ENCODE measurements at places on chromosomes 11 and 22.

DNA sequence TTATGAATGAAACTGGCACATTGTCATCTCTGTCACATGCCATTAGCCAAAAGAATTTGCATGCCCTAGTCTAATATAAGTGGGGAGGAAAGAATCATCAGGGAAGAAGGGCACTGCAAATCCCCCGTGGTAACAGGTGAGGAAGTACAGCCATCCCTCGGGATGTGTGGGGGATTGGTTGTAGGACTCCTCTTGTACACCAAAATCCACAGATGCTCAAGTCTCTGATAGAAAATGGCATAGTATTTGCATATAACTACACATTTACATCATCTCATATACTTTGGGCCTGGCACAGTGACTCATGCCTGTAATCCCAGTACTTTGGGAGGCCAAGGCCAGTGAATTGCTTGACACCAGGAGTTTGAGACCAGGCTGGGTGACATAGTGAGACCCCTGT is 109.7 kb downstream of the HIPK3 start:
- peaks cover 4% of the 10 kb centered on the region for H3K4me1 ChIP-seq
- H3K4me3 ChIP-seq, result no peak overlapping the region
- no peak for DNase-seq
- H3K36me3 ChIP-seq, result no peaks in the 10 kb centered on the region

DNA sequence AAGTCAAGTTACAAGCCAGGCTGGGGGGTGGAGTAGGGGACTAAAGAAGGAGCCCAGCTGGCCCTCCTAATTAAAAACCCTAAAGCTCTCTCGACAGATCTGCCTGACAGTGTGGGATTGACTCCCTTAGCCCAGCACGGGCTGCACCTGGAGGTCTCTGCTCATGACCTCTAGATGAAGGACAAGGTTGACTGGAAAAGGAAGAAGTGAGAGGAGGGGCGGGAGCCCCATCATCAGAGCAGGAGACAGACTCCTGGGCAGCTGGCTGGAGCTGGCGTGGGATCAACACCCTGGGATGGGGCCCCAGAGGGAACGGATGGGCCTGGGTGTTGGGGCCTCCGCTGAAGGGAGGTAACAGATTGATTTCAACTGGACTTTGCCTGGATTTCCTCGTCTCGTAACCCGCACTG is 46.1 kb downstream of the RPUSD4 start:
- no peak overlapping the region for H3K4me3 ChIP-seq
- no peak overlapping the region for H3K27ac ChIP-seq
- no peak for DNase-seq
- no peaks in the 10 kb centered on the region for H3K27me3 ChIP-seq

- peak overlapping the region; percentile 80 for H3K27ac ChIP-seq
- peaks cover 70% of the 10 kb centered on the region for H3K4me1 ChIP-seq
- no peak for DNase-seq
- H3K27me3 ChIP-seq, result no peaks in the 10 kb centered on the region
- no peaks in the 10 kb centered on the region for H3K36me3 ChIP-seq
- no peak overlapping the region for H3K4me3 ChIP-seq
Observed at GRCh38 chr22:31218565-31219262, 6.6 kb downstream of the LIMK2 start.

GRCh38 chr11:126800009-126800408 is 200.6 kb downstream of the KIRREL3 start:
- no peak overlapping the region for H3K4me3 ChIP-seq
- H3K36me3 ChIP-seq, result no peaks in the 10 kb centered on the region
- no peaks in the 10 kb centered on the region for H3K4me1 ChIP-seq
- no peak overlapping the region for H3K27ac ChIP-seq
- no peaks in the 10 kb centered on the region for H3K27me3 ChIP-seq

DNA sequence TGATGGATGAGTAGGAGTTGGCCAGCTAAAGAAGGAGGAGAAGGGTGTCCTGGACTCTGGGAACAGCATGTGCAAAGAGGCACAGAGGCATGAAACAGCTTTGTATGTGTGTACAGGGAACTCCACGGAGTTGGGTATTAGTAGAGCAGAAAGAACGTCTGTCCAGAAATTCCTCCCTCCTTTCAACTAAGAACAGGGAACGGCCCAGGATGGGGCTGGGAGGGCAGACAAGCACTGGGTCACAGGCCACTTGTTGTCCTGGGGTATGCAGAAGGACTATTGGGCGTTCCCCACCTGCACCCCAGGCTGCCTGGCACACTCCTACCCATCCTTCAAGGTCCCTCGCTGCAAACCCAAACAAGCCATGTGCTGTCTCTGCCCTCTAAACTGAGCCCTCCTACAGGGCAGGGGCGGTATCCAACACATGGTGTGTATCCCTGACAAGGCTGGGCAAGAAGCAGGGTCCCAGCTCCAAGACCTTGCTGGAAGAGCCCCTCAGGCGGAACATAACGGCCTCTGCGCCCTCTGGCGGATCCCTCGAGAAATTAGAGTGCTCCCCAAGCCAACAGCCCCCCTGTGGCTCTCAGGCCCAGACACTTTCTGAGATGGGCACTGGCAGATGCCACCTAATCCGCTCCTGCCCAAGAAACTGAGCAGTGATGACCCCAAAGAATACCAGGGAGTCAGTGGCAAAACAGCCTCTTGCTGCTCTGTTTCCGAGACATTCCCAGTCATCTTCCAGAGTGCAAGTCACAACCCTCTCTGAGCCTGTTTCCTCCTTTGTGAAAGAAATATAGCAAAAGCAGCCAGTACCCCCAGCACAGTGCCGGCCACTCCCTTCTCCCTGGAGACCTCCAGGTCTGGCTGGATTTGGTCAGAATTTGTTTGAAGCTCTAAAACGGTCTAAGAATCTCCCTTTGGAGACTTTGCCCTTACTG is 1.6 kb upstream of the ELFN2 start:
- H3K27ac ChIP-seq, result no peak overlapping the region
- H3K4me1 ChIP-seq, result peaks cover 22% of the 10 kb centered on the region
- no peak overlapping the region for H3K4me3 ChIP-seq
- H3K27me3 ChIP-seq, result no peaks in the 10 kb centered on the region

GRCh38 chr11:116513894-116514293 is 258.9 kb downstream of the BUD13 start:
- no peaks in the 10 kb centered on the region for H3K27me3 ChIP-seq
- no peak for DNase-seq
- no peak overlapping the region for H3K27ac ChIP-seq
- no peaks in the 10 kb centered on the region for H3K4me1 ChIP-seq
- no peaks in the 10 kb centered on the region for H3K36me3 ChIP-seq

DNA sequence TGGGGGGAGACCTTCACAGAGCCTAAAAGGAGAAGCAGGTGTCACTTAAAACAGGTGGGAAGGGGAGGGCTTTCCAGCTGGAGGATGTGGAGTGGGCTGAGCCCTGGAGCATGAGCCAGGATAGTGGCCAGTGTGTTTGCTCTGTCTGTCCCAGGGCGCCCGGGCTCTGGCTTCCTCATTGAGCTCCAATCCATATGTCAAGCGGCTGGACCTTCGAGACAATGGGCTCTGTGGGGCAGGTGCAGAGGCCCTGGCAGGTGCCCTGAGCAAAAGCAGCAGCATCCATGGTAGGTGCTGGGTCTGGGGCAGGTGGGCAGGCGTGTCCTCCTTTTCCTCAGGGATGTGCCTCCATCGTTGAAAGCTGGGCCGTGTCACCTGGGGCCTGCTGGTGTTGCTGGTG is 2.0 kb downstream of the LRRC74B start:
- no peaks in the 10 kb centered on the region for H3K36me3 ChIP-seq
- H3K4me1 ChIP-seq, result peaks cover 15% of the 10 kb centered on the region
- DNase-seq, result no peak
- no peaks in the 10 kb centered on the region for H3K27me3 ChIP-seq

DNA sequence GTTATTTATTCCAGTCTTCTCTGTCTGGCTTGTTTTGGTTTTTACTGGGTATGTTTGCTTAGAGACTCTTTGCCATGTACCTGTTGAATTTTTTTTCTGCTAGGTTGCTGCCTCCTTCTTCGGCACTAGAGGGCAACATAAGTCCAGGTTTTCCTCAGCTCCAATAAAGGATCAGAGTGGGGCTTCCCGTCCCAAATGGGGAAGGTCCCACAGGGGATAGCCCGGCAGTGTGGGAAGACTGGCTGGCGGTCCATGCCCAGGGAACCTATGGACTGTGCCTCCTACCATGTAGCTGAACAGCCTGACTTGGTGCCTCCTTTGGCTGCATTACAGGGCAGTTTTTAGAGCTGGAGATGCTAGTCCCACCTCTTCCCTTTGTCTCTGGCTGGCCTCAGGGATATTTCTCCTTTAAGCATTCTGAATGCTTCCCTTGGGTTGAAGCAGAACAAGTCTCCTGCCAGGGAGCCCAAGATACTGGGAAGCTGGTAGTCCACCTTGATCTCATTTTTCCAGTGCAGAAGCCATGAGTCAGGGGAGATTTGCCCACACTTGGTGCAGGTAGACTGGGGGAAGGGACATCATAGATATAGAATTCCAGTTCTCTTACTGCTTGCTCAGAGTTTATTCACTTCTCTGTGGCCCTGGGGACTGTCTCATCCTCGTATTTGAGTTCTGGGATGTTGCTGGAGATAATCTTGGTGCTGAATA is 60.2 kb downstream of the BRD1 start:
- DNase-seq, result peak; percentile 33
- no peak overlapping the region for H3K4me3 ChIP-seq
- H3K4me1 ChIP-seq, result no peaks in the 10 kb centered on the region
- H3K27ac ChIP-seq, result no peak overlapping the region

DNA sequence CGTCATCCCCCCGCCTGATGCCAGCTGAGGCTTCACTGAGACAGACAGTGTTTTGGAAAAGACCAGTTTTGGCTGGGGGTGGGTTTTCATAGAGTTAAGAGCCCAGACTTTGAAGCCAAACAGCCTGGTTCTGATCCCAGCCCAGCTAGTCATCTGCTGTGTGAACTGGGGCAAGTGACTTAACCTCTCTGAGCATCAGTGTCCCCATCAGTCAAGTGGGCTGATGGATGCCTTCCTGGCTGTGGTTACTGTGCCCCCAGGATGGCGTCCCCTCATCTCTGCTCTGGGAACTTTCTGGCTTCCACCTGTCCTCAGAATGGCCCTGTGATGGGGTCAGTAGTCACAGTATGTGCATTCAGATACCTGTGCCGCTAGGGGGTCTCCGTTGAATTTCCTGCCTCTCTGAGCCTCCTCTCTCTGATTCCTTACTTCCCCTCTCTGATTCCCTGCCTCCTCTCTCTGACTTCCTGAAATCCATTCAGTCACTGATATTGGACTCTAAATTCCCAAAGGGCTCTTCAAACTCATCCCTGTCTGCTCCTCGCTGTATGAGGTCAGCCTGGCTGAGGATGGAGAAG is 2.4 kb downstream of the RASD2 start:
- H3K4me3 ChIP-seq, result peak overlapping the region; percentile 13
- peaks cover 17% of the 10 kb centered on the region for H3K4me1 ChIP-seq
- H3K36me3 ChIP-seq, result no peaks in the 10 kb centered on the region
- no peaks in the 10 kb centered on the region for H3K27me3 ChIP-seq

DNA sequence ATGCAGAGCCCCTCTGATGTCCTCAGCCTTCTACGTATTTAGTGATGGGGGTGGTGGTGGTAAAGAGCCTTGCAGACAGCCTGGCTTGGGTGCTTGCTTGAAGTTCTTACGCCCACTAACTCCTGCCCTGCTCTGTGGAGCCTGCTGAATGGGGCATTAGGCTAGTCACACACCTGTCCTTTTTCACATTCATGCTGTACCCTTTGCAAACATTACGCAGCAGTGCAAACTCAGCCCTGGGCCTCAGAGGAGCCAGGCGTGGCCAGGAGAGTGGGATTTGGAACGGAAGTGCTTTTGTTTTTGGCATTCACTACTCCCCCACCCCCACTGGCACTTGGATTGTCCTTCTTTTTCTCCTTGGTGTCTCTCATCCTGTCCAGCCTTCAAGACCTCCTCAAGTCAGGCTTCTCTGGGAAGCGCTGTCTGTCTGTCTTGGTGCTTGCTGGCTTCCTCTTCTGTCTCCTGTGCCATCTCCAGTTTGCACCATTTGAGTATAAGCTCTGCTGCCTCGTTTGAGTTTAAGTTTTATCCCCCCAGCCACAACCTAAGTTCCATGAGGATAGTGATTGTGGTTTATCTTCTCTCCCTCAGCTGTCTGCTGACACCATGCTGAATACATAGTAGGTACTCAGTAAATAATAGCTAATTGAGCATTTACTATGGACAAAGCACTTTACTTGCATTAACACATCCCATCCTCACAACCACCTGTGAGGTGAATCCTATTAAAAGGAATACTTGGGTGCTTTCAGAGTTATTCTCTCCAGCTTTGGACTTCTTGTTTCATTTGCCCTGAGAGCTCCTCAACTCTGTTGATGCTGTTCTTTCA is 26.7 kb downstream of the ZBTB16 start:
- H3K27ac ChIP-seq, result peak overlapping the region; percentile 86
- no peak overlapping the region for H3K4me3 ChIP-seq
- DNase-seq, result peak; percentile 57
- no peaks in the 10 kb centered on the region for H3K27me3 ChIP-seq
- H3K4me1 ChIP-seq, result peaks cover 100% of the 10 kb centered on the region

DNA sequence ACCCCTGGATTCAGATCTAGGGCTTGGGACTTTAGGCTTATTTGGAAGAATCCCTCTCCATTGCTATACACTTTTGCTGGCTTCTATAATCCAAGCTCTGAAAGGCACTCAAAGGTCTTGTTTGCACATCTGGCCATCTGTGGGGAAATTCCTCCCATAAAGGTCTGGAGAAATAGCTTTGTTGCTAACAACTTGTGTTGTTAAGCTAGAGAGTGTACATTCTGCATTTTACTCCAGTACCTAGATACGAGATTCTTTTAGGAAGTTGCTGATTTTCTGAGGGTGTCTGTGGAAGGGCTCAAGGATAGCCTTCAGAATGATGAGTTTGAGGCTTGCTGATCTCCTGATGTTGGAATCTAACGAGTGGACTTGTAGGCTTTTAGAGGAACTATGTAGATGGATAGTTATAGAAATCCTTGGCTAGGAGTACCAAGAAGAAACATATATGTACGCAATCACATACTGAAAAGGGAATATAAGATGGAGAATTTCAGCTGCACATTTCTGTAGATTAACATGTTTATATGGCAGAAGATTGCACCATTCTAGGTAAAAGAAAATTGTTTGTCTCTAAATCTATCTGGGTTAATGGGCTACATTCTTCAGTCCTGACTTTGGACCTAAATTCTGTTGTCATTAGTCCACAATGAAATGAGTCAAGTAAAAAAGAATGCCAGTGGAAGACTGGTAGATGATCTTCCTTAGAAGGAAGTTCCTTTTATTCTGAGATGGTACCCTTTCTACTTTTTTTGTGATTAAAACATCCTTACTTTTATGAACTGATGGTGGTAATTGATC is 51.0 kb downstream of the UBASH3B start:
- no peak for DNase-seq
- H3K36me3 ChIP-seq, result no peaks in the 10 kb centered on the region
- no peaks in the 10 kb centered on the region for H3K27me3 ChIP-seq
- no peak overlapping the region for H3K27ac ChIP-seq
- no peaks in the 10 kb centered on the region for H3K4me1 ChIP-seq

All from upper lobe of left lung (tissue), 6 donors.